PC-3 (cell line): ENCODE measurements at places on chromosomes 11 and 22. TPM values are rescaled to one million over a fixed set of nuclear protein-coding genes. Genes with fewer than 3 reads are reported as not detected.

GRCh38 chr11:103396237-103396636 lies 287.0 kb downstream of the DYNC2H1 start:
- H3K27ac ChIP-seq, result no peak overlapping the region
- DNase-seq, result no peak
- no peak overlapping the region for H3K4me3 ChIP-seq
- no peaks in the 10 kb centered on the region for H3K27me3 ChIP-seq

Gene SIK3
- total RNA-seq, result 14.5 and 17.4 TPM in 2 replicates

Gene KRTAP5-5
- total RNA-seq, result not detected in 2 replicates

DNA sequence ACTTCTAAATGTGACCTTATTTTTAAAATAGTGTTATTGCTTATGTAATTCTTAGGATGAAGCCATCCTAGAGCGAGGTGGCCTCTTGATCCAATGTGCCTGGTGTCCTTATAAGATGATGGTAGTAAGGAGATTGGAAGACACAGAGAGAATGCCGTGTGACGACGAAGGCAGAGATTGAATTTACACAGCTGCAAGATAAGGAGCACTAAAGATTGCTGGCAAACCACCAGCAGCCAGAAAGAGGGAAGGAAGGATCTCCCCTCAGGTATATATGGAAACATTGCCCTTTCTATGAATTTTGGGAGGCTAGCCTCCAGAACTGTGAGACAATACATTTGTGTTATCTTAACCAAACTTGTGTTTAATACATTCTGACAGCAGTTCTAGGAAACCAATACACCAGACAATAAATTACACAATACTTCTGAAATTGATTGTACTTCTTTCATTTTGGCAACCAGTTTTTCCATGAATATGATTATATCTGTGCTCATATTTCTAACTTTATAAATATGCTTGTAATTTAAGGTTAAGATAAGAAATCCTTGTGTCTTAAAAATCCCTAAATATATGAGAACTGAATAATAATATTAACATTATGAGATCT lies 86.3 kb upstream of the VPREB1 start:
- H3K36me3 ChIP-seq, result no peaks in the 10 kb centered on the region
- H3K27me3 ChIP-seq, result peaks cover 4% of the 10 kb centered on the region; the same call in 1 of the 2 replicates
- no peak overlapping the region for H3K4me3 ChIP-seq

Gene OR52I2
- total RNA-seq, result not detected in 2 replicates

DNA sequence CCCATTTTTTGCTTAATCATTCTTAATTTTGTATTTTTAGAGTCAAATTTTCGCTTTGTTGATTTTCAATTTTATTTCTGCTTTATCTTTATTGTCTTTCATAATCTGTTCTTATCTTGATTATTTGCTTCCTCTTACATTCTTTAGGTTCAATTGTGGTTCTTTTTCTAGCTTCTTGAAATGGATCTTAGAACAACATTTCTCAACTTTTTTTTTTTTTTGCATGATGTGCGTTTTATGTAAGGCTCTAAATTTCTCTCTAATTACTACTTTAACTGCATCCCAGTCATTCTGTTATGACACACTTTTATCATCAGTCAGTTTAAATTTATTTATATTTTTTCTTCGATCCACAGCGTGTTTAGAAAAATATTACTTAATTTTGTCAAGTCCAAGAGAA lies 65.2 kb upstream of the PARVA start:
- H3K4me1 ChIP-seq, result no peaks in the 10 kb centered on the region
- no peak for DNase-seq
- H3K27me3 ChIP-seq, result no peaks in the 10 kb centered on the region
- no peak overlapping the region for H3K4me3 ChIP-seq
- no peak overlapping the region for H3K27ac ChIP-seq

DNA sequence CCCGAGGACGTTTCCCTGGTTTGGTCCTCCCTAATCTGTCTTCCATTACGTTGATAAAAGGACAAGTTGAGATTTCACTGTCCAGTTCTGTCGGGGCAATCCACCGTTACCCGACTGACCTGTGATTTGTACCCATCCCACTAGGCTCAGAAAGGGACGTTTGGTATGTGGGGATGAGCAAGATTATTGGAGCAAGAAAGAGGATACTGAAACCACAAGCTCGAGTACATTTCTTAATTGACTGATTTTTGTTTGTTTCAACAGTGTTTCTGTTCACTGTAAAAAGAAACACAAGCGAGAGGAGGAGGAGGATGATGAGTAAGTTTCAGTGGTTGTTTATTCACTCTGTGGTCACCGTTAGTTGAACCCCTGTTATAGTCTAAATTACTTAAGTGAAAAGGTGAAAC lies 969 bp downstream of the CCDC117 start:
- H3K27ac ChIP-seq, result peak overlapping the region; percentile 8; the same call in 1 of the 2 replicates
- no peaks in the 10 kb centered on the region for H3K27me3 ChIP-seq
- H3K36me3 ChIP-seq, result no peaks in the 10 kb centered on the region
- peaks cover 4% of the 10 kb centered on the region; the same call in 1 of the 2 replicates for H3K4me1 ChIP-seq
- no peak for DNase-seq

Gene TMEM25
- total RNA-seq, result 49.8 and 50.4 TPM in 2 replicates

DNA sequence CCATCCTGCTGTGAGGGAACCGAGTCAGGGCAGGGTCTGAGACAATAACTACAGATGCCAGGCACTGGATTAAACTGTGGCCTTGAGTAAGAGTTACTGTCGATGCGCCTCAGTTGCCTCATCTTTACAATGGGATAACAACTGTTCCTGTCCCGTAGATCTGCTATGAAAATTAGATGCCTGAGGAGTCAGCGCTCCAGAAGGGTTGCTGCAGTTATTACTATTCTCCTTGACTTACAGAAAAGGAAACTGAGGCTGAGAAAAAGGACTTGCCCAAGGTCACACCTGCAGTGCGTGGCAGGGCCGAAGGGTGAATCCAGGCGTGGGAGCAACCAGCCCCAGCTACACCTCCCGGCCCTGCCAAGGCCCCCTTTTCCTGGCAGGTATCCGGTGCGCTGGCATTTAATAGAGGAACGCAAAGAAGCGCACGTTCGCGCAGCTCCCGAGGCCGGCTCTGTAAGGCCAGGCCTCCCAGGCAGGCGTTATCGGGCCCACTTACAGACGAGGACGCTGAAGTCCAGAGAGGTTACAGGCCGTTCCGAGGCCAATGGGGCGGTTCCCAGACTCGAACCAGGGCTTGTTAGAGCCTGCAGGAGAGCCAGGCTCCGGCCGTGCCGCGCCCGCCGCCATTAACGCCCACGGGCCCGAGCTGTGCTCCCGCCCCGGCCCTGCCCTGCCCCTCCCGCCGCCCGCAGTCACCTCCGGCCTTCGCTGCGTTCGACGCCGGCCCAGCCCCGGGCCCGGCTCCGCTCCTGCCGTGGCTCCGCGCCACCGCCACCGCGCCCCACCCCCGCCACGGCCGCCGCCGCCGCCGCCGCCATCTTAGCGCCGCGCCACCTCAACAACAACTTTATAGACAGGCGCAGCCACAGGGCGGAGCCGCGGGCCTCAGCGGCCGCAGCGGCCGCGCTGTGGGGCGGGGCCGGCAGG lies at the start of gene C11orf68:
C11orf68 (minus strand) TSS at position 852 of the 930 bp plus-strand sequence; CDS start at position 821, 31 bp downstream.
- peaks cover 52% of the 10 kb centered on the region for H3K4me1 ChIP-seq
- peaks cover 17% of the 10 kb centered on the region; the same call in 1 of the 2 replicates for H3K36me3 ChIP-seq
- peak within 1 kb of the TSS; percentile 93 for H3K27ac ChIP-seq
- peak within 1 kb of the TSS; percentile 82 for H3K4me3 ChIP-seq
- peak; percentile 50 for DNase-seq

DNA sequence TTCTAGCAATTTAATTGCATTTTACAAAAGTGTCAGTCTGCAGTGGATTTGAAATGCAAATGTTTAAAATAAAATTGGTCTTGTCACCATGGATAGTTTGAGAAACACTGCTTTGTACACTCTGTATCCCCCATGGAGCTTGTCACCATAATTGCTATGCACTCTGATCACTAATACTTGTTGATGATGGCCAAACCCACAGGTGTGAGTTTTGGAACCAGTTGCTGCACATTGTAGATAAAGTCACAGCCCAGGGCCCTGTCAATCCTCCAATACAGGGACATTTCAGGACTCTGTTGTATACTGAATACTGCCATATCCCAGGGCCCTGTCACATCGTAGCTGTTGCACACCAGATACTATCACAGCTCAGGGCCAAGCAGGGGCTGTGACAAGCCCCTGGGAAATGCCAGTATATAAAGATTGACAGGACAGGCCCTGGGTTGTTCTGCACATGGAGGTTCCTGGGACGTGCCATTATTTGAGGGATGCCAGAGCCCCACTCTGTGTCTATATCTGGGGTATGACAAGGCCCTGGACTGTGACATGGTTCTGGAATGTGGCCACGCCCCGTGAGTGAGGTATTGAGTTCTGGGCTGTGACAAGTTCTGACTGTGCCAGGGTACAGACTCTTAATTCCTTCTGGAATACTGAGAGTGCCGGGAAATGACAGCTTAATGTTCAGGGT lies 27.9 kb upstream of the SMPD1 start:
- H3K36me3 ChIP-seq, result no peaks in the 10 kb centered on the region
- H3K4me1 ChIP-seq, result no peaks in the 10 kb centered on the region; the same call in 1 of the 2 replicates
- no peak overlapping the region for H3K4me3 ChIP-seq
- DNase-seq, result no peak
- H3K27me3 ChIP-seq, result no peaks in the 10 kb centered on the region

Gene MIOX
- total RNA-seq, result not detected in 2 replicates

DNA sequence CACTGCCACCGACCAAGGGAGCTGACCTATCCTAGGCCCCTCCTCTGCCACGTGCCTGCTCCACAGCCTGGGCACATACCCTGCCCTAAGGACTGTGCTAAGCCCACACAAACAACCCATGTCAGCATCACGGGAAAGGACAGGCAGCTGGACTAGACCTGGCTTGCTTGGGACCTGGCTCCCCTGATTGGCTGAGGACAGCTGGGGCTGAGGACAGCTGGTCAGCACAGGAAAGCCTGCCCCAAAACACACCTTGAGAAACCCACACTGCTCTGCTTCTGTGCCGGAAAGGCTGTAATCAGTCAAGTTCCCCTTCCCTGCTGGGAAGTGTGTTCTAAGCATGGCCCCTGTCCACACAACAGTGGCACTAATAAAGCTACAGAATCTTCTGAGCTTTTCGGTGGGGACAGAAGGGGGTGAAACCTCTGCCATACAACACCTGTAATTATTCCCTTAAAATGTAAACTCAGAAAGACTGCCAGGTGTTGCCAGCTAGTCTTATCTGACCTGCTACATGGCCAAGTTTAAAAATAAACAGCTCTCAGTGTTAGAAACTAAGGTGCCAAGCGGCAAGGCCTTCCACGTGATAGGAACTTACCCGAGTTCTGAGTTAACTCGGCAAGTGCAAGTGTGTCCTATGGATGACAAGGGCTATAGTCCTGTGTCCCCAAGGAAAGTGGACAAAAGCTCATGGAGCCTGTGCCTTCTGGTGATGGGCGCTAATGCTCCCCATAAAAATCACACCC lies 35.7 kb upstream of the ARFGAP3 start:
- H3K27me3 ChIP-seq, result no peaks in the 10 kb centered on the region
- no peaks in the 10 kb centered on the region; the same call in 1 of the 2 replicates for H3K36me3 ChIP-seq
- no peak overlapping the region for H3K4me3 ChIP-seq
- no peaks in the 10 kb centered on the region for H3K4me1 ChIP-seq
- DNase-seq, result no peak
- H3K27ac ChIP-seq, result no peak overlapping the region

Gene INPP5J
- total RNA-seq, result 2.1 and 3.1 TPM in 2 replicates

Gene PPP6R3
- 147 and 171 TPM in 2 replicates for total RNA-seq

DNA sequence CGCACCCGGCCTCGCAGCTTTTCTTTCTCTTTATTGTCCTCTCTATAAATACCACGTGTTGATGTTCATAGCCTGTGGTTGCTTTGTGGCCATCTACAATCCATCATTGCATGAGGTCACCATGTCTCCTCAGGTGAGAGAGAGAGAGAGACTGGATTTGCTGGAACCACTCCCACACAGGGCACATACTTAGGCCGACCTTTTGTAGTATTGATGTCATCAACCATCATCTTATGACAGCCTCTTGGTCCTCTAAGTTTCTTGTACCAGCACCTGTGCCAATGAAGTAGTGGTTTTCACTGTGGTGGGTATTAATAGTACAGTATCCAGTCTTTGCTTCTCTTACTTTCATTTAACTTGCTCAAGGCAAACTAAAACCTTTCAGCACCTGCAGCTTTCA lies 22.8 kb upstream of the P2RY6 start:
- no peak overlapping the region for H3K4me3 ChIP-seq
- no peak overlapping the region for H3K27ac ChIP-seq
- DNase-seq, result peak; percentile 33
- no peaks in the 10 kb centered on the region for H3K27me3 ChIP-seq

Gene MMP8
- total RNA-seq, result not detected in 2 replicates

DNA sequence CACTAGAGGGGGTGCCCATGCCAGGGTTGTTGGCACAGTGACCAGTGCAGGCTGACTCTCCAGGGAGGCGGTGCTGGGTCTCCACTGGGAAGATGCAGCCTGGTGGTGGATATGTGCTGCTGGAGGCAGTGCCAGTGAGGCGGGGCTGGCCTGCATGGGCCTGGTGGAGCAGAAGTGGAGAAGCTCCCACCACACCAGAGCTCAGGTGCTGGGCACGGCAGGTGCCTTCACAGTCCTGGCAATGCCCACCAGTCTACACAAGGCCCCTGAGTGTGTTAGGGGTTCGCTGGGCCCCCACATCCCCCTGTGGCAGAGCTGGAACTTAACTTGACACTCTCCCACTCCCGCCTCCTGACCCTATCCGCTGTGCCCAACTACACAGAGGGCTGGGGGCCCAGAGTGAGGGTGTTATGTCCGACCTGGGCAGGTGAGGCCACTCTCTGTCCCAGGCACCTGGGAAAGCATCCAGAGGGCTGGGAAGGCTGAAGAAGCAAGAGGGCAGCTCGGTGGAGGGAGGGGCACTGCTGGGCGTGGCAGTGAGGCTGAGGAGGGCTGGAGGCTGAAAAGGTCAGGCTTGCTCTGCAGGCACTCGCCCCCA lies 102.4 kb upstream of the B3GAT1 start:
- H3K27me3 ChIP-seq, result peaks cover 77% of the 10 kb centered on the region
- H3K4me1 ChIP-seq, result no peaks in the 10 kb centered on the region
- H3K36me3 ChIP-seq, result no peaks in the 10 kb centered on the region
- no peak overlapping the region for H3K4me3 ChIP-seq
- DNase-seq, result no peak
- no peak overlapping the region for H3K27ac ChIP-seq

Gene LRFN4
- 64.4 and 79.8 TPM in 2 replicates for total RNA-seq

Gene TTC28
- total RNA-seq, result 4.1 and 6.3 TPM in 2 replicates

DNA sequence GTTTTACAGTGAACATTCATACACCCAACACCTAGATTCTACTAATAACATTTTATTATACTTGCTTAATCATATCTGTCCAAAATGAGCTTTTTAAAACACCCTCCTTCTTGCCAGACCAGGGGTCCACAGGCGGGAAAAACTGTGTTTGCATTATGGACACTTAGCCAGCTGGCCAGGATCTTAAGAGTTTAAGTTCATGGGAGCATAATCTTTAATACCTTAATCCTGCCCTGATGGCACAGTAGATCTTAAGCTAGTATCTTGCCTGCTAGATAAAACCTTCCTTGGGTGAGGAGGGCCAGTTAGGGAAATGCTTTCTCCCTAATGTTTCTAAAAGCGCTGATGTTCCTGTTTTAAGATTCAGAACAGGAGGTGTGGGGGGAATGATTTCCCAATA lies 13.1 kb upstream of the CCDC134 start:
- DNase-seq, result no peak
- no peak overlapping the region for H3K27ac ChIP-seq
- H3K4me1 ChIP-seq, result peaks cover 4% of the 10 kb centered on the region; the same call in 1 of the 2 replicates
- H3K27me3 ChIP-seq, result no peaks in the 10 kb centered on the region
- H3K36me3 ChIP-seq, result no peaks in the 10 kb centered on the region

GRCh38 chr11:65546217-65546958 lies 11.8 kb downstream of the LTBP3 start:
- peak; percentile 94 for DNase-seq
- peaks cover 7% of the 10 kb centered on the region; the same call in 1 of the 2 replicates for H3K36me3 ChIP-seq
- peak overlapping the region; percentile 44 for H3K27ac ChIP-seq
- no peaks in the 10 kb centered on the region for H3K27me3 ChIP-seq
- H3K4me3 ChIP-seq, result peak overlapping the region; percentile 69
- H3K4me1 ChIP-seq, result peaks cover 28% of the 10 kb centered on the region

Gene OSM
- not detected in 2 replicates for total RNA-seq

Gene KDM4E
- not detected in 2 replicates for total RNA-seq
